CD4-positive, alpha-beta T cell treated with Interleukin-1 beta for 1 hour (primary cell): ENCODE measurements at places on chromosomes 7 and 10.

- peak; percentile 34 for DNase-seq
Measured at GRCh38 chr10:1938317-1938716, 201.0 kb upstream of the ADARB2 start.

DNA sequence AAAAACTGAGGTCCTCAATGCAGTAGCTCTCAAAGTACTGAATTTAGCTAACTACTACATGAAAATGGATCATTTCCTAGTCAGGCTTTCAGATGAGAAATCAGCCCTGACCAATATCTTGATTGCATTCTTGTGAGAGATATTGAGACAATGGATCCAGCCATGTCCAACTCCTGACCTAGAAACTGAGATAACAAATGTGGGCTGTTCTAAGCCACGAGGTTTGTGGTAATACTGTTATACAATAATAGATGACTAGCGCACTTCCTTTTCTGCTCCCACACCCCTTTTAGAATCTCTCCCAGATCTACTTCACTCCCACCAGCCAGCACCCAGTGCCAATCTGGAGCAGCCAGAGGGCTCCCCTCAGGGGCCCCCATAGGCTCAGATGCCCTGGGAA is 209.3 kb upstream of the KMT2E start:
- DNase-seq = no peak

GRCh38 chr7:22802426-22802825 is 20.2 kb downstream of the TOMM7 start:
- no peak for DNase-seq

GRCh38 chr7:138186951-138187351 is 110.7 kb downstream of the AKR1D1 start:
- no peak for DNase-seq

DNA sequence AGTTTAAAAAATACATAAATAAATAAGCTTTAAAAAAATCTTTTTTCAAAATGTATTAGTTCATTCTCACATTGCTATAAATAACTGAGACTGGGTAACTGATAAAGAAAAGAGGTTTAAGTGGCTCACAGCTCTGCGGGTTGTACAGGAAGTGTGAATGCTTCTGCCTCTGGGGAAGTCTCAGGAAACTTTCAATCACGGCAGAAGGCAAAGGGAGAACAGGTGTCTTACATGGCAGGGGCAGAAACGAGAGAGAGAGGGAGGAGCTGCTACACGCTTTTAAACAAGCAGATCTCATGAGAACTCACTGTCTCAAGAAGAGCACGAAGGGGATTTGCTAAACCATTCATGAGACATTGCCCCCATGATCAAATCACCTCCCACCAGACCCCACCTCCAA is 114.6 kb downstream of the DNAJC1 start:
- DNase-seq = peak; percentile 7

DNA sequence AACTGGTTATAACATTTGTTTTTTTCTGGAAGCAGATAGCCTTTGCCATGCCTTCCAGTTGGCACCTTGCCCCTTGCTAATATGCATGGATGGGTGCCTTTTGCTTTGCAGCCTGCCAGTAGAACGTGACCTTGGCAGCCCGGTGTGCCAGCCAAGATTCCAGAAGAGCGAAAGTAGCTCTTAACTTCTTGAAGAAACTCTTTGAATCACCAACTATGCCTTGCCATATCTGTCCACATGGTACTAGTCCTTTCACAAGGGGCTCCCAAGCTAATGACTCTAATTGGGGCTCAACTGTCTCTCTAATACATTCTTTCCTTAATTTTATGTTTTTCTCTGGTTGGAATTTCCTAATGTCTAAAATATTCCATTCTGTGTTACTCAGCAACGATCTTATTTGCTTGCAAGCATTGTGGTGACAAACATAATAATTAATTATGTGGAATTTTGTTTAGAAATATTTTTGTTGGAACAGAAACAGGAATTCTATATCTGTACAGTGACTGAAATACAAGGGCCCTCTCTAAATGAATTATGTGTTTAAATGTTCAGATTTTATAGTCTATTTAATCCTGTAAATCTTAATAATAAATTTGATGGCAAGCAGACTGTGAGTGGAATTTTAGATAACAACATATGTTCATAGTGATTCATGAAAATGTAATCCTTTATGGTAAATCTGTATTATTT is 45.8 kb downstream of the HDAC9 start:
- DNase-seq = no peak

DNA sequence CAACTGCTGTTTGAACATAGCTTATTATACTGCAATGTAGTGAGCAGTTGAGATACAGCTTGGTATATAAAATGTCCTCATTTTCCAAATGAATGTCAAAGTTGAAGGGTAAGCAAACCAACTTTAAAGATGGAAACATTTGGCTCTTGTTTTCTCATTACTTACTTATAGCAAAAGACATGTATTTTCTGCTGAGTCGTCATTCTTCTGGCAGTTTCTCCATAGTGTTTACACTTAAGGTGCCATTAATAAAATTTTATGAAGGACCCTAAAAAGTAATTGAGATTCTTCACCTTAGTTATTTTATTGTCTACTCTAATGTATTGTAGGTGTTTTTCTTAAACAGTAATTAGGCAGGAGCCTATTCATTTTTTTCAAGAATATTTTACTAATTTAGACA is 68.6 kb downstream of the INSYN2A start:
- no peak for DNase-seq

GRCh38 chr7:156442516-156442915 is 198.1 kb upstream of the RNF32 start:
- DNase-seq = no peak

DNA sequence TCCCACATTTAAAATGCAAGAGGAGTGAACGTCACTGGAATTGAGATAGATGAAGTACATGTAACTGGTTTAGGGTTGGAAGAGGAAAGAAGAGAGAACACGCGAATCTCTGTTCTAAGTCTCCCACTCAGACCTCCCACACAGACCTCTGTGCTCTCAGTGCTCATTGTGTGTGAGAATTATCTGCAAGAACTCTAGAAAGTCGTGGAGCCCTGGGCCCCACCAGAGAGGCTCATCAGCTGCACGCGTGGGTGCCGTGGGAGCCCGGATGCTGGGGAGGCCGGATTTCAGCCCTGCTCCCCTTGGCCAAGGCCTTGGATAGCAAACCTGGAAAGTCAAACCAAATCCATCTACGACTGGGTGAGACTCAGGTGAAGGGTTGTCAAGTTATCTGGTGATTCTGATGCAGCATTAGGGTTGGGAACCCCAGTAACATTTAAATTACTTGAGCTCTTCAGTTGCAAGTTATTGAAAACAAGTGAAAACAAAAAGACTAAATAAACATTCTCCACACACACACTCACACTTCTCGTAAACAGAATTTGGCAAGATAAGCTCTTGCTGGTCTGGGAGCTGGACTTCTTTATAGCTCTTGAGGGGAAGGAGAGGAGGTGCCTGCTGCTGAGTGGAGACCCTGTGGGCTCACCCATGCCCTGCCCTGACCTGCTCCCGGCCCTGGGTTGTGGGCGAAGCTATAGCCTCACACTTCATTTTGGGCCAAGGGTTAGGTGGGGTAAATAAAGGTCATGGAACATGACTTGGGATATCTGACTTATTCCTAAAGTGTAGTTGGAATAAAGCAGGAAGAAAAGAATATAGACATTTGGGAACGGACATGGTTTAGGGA is 250.3 kb downstream of the ADARB2 start:
- no peak for DNase-seq

GRCh38 chr10:26464632-26465280 is 26.6 kb downstream of the APBB1IP start:
- DNase-seq = no peak

DNA sequence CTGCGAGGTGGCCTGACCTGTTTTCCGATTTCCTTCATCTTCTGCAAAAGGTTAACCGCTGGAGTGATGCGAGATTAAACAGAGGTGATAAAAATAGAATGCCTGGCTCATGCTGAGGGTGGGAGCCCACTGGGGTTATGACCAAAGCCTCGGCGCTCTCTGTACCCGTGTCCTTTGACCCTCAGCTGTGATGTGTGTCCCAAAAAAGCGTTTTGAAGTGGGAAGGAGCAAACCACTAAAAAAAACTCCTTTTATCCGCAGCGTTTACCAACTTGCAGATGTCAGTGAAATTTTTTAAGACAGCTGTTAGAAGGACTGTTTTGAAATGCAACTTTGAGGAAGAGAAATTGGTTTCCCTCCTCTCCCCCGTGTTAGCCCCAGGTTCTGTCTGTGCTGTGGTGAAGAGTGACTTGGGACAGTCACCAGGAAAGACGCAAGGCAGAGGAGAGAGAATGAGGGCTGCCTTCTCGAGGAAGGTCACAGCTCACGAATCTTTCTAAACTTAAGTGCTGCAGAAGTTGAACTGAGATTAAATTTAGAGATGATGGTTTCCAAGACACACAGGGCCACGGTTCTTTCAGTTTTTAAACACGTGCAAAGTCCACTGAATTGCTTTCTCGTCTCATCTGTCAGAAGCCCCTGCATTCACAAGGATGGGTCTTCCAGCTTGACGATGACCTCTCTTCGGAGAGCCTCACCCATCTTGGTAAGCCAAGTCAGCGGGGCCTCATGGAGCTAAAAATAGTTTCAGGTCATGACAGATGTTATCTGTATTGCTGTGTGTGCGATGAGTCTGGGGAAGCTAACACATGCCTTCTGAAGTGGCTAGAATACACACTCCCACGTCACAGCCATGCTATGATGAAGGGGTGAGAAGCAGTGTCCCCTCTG is 27.6 kb downstream of the AMZ1 start:
- peak; percentile 36 for DNase-seq

- DNase-seq = no peak
Measured at GRCh38 chr10:1526436-1527055, 210.8 kb downstream of the ADARB2 start.

GRCh38 chr7:125399408-125399807 is 469.8 kb upstream of the POT1 start:
- DNase-seq = no peak

DNA sequence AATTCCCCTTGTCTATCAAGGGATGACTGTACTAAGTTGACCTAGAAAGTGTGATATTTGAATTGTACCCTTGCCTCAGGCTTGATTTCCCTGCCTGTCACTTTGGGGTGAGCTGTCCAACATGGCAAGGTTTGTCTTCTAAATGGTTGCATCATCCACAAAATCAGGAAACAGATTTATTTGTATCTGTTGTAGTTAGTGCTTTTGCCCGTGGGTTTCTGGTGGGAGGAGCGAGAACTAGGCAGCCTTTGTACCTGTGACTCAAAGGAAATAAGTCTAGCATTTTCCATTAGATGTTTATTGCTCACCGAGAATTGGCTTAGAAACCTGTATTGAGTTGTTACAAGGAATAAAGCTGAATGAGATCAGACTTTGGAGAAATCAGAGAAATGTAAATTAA is 650.8 kb downstream of the LRMDA start:
- no peak for DNase-seq

DNA sequence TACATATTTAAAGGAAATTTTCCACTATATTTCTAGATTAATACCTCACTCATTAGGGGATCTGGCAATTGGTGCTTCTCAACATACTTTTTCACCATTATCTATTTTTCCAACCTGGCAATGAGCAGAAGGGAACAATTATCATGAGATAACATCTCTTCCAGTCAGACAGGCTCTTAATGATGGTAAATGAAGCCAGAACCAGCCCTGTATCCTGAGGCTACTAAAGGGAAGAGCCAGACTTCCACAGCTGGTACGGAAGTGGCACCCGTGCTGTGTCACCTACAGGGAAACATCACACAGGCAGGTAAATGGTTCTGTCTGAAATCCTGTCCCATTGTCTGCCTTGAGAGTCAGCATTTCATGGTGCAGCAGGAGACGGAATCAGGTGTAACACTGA is 75.9 kb downstream of the ELMO1 start:
- DNase-seq = no peak

- no peak for DNase-seq
Measured at GRCh38 chr10:111093741-111094380, 17.0 kb downstream of the ADRA2A start.

DNA sequence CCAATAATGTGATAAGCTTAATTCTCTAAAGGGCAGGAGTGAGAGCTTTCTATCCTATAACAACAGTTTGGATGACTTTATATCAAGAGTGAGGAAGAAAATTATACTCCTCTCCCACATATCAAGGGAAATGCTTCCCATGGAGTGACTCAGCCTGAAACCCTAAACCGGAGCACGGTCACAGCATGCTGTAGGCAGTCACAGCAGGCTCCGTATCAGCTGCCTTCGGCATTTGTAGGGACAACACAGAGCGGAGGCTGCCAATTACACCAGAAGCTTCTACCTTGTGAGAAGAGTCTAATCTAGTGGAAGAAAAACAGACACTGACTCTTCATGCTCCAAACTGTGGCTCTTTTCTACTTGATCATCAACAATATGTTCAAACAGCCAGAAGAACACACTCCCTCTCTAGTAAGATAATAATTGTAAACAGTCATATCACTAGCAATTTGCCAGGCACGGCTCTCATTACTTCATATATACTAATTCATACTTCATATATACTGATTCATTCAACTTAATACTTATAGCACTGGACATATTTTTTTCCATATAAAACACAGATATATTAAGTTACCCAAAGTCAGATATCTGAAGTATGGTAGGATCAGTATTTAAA is 65.9 kb downstream of the DGKB start:
- no peak for DNase-seq

DNA sequence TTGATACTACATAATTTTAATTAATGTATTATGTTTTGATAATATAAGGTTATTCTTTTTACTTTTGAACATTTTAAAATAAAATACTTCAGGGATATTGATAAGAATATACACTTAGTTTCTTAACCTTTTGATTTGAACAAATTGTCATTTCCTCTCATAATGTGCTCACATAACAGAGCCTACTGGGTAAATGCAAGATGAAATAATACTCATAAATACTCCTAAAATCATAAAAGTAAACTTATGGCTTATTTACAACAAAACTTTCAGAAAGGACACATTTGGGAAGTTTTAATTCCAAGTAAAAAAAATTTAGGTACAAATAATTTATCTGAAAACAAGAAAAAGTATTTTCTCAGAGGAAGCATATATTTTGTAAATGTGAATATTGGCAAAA is 101.6 kb upstream of the ABCB5 start:
- DNase-seq = no peak

- no peak for DNase-seq
Measured at GRCh38 chr10:78763651-78764395, 304.9 kb upstream of the ZMIZ1 start.

DNA sequence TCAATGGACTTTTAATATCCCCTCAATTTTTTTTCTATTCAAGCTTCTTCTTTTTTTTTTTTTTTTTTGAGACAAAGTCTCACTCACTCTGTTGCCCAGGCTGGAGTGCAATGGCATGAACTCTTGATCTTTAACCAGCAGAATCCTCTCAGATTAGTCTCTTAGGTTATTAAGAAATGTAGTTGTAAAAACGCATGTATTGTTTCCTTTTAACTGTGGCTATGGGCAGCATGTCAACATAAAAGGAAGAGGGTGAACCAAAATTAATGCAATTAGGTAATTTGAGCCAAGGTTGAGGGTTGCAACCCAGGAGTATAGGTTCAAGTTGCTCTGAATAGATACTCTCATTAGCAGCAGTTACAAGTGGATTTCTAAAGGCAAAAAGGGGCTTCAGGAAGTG is 4.3 kb upstream of the GSTO1 start:
- no peak for DNase-seq
